ENCODE measurements at places on chromosomes 3 and 15.

DNA sequence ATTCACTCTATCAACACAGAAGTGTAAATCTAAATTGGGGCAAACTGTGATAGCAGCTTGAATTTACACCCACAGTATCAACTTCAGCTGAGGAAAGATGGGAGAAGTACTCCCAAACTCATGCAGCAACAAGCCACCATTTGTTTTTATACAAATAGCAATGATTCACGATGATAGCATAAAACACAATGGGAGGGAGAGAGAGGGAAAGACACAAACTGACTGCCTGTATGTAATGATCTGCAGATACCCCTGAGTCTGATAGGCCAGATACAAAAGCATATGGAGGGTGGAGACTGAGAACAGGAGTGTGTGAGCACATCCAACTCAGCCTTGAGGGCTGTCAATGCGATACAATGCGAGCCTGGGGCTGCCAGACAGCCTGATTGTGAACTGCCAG is 79.2 kb downstream of the CNTN3 start:
- DNase-seq: no peak

DNA sequence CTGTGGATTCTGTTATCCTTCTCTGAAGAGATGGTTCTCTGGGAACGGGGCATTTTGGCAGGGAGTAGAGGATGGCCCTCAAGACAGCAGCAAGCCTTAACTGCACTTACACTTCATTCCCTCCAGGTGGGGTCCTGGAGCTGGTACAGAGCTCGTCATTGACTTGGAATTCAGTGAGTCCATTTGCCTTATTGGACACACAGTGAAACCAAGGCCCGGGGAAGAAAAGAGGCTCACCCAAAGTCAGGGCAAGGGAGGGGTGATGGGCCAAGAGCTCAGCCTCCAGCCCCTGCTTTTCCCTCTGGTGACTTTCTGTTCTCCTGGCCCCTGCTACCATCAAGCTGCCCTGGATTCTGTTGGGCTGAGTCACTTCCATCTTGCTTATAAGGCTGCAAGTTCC is 125.6 kb downstream of the ETFA start:
- no peak for DNase-seq

DNA sequence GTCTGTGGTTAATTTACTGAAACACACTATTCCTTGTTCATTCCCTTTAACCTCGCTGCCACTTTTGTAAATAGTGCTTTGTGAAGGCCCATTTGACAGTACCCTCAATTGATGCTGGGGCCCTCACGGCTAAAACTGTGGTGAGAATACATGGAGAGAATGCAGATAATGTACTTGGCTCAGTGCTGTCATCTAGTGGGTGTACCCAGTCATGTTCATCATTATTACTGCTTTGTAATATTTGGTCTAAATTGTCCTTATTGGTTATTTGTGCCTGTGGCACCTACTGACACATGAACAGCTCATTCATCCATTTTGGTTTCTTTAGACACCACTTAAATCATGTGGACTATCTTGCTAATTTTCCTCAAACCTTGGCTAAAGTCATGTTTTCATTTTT is 543.6 kb downstream of the EDEM1 start:
- DNase-seq: no peak

DNA sequence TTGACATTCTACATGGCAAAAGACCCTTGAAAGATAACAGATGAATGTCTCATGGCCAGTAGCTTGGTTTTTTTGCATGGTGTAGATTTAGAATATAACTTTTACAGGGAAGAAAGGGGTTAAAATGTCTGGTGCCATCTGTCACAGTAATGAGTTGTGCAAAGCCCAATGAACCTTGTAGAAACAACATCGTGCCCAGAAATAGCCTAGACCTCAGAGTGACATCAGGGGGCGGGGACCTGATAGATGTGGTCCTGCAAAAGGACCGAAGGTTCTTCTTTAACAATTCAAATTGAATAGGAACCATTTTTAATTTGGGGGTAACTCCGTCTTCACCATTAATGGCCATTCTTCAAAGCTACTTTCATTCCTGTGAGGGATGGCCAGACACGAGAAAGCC is 254.1 kb upstream of the CTDSPL start:
- no peak for DNase-seq

GRCh38 chr3:182937293-182938051 is 42.9 kb downstream of the DCUN1D1 start:
- DNase-seq: no peak

- peak; percentile 77 for DNase-seq
Measured at GRCh38 chr15:67066041-67066958, 898 bp downstream of the SMAD3 start.

- no peak for DNase-seq
Measured at GRCh38 chr3:97793420-97794019, 28.3 kb upstream of the CRYBG3 start.

GRCh38 chr3:47527952-47528725 is 14.6 kb upstream of the ELP6 start:
- no peak for DNase-seq

DNA sequence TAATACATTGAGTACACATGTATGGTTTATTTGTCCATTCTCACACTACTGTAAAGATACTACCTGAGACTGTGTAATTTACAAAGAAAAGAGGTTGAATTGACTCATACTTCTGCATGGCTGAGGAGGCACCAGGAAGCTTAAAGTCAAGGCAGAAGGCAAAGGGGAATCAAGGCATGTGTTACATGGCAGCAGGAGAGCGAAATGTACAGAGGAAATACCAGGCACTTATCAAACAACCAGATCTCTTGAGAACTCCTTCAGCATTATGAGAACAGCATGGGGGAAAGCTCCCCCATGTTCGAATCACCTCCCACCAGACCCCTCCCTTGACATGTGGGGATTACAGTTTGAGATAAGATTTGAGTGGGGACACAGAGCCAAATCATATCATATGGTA is 666.3 kb downstream of the ZBBX start:
- DNase-seq: no peak

DNA sequence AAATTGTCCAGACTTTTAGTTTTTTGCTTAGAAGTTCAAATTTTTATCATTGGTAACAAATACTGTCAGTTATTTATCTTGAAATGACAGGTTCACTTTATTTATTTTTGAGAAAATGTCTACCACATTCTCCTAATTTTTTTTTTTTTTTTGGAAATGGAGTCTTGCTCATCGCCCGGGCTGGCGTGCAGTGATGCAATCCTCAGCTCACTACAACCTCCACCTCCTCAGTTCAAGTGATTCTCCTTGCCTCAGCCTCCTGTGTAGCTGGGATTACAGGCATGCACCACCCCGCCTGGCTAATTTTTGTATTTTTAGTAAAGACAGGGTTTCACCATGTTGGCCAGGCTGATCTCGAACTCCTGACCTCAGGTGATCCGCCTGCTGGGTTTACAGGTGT is 16.1 kb upstream of the EBLN2 start:
- DNase-seq: no peak

GRCh38 chr3:47406762-47407149 is 25.9 kb downstream of the PTPN23 start:
- DNase-seq: no peak

DNA sequence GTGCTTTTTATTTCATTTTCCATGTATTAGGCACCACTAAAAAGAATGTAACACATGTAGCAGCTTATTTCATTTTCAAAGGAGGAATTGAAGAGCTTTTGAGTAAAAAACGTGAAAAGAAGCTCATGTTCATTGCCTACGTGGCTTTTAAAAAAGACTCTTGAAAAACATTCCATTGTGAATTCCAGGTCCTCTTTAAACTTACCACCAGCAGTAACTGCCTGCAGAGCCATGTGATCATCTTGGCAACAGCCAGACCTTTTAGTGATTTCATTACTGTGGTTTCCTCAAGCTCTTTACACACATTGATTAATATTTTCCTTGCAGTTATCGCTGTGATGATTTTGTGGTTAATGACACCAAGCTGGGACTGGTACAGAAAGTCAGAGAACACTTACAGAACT is 43.8 kb upstream of the FBXL22 start:
- DNase-seq: no peak

DNA sequence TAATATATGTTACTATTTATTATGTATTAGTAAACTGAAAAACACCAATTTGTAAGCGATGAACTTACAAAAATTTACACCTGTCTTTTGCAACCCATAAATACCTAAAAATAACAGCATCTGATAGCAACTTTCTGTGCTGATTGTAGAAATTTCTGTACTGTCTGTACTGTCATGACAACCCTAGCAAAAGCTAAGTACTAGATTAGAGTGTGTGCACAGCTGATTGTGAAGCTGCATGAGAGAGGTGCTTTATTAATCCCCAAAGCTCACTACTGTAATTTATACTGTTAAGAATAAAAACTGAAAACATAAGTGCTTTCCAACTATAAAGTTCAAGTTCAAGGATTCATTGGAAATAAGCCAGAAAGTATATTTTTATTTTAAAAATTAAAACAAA is 815 bp downstream of the BCL2A1 start:
- DNase-seq: no peak

DNA sequence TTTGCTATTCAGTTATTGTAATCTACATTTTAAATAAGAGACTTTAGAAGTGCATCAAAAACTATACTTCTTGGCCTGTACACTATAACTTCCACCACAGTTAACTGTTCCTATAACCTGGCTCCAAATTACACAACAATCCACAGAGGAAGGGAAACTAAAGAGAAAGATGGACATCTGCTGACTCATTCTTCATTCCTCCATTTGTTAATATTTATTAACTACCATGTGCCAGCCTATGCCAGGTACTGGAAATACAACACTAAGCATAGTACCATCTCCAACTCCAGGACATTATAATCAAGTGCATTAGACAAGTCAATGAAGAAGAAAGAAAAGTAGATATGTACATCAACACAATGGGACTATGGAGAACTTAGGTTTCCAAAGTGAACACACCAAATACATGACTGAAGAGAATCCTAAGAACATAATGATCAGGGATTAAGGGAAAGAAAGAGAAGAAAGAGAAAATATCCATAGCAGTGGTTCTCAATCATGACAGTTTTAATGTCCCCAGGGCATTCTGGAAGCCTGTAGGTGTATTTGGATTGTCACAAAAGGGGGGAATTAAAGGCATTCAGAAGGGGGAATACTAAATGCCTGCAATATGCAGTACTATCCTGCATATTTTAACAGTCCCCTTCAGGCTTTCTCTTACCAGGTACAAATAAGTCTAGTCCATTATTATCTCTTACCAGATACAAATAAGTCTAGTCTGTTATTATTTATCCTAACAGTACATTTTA is 8.9 kb downstream of the ICE2 start:
- DNase-seq: no peak

DNA sequence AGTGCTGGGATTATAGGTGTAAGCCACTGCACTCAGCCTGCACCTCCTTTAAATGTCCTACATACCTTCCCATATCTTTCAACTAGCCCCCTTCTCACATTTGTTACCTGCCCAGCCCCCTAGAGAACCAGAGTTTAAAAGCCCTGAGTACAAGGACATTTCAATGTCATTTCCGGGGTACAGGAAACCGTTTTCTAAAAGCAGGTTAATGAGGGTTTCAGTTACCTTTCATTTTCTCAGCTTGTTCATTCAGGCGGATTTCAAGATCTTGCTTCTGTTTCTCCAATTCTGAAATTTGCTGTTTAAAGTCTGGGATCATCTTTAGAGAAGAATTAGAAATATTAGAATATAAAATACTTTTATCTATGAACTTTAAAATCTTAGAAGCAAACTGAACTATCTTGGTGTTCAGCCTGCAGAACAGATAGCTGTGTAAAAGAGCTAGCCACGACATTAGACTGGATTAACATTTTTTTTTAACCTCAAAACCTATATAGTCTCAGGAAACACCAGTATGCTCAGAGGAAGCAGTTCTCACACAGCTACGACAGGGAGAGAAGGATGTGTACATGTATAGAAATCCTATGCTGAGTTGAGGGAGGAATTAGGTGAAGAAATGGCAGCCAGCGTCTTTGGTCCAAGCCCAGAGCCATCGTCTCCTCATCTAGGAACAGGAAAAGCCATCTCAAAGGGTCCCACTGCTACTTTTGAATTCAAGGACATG is 29.9 kb upstream of the GNB5 start:
- no peak for DNase-seq

GRCh38 chr15:64528871-64529270 is 68.5 kb downstream of the ZNF609 start:
- no peak for DNase-seq

GRCh38 chr3:132311841-132312240 is 5.4 kb upstream of the ACP3 start:
- DNase-seq: no peak

DNA sequence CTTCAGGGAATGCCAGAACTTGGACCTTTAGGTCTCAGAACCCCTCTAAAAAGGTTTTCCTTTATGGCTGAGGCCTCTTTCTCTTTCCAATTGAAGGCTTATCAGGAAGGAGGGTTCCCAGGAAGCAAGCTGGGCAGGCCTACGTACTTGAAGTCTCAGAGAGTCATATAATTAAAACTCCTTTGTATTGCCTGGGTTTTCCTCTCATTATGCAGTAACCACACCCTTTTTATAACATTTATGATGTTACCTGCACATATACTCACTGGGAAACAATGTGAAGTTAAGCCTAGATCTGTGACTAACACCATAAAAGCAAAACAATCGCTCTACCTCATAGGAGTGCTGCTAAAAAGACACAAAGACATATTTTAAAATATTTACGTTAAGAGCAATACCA is 27.3 kb downstream of the SERP1 start:
- no peak for DNase-seq

GRCh38 chr3:73558727-73559075 is 66.0 kb downstream of the PDZRN3 start:
- no peak for DNase-seq

GRCh38 chr3:143820466-143821221 is 27.6 kb downstream of the SLC9A9 start:
- no peak for DNase-seq

DNA sequence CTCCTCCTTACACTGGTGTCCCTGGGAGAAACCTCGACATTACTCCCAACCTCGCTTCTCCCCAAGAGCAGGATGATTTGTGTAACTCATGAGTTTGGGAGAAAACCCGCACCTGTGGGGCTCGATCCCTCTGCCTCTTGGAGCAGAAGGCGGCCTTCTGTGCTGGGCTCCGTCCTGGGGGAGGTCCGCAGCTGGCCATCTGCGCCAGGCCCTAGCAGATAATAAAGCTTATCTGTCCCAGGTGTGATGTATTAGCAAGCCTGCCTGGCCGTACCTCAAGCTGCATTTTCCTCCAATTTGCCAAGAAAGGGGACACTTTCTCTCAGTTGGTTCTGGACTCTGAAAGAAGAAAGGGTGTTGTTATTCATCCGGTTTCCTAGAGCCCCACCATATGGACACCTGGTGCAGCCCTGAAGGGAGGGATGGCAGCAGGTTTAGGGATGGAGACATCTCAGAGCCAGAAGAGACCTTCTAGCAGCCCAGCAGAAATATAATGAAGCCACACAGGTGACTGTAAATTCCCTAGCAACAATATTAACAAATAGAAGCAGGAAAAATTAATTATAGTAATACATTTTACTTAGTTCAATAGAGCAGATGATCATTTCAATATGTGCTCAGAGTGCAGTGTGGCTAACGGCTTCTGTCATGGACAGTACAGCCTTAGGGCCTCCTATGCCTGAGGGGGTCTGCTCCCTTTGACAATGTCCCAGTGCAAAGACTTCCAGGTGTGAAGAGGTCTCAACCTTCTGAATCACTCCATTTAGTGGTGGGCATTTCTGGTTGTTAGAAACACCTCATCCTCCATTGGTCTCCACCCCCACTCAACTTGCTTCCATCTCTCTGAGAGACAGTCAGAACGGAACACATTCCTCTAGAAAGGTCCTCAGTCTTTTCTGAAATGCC is 94.8 kb downstream of the CPN2 start:
- peak; percentile 53 for DNase-seq
